ENCODE measurements at places on chromosomes 5 and 9.
A peak's percentile ranks its signal among the peaks of the same experiment; 100 is the strongest.

DNA sequence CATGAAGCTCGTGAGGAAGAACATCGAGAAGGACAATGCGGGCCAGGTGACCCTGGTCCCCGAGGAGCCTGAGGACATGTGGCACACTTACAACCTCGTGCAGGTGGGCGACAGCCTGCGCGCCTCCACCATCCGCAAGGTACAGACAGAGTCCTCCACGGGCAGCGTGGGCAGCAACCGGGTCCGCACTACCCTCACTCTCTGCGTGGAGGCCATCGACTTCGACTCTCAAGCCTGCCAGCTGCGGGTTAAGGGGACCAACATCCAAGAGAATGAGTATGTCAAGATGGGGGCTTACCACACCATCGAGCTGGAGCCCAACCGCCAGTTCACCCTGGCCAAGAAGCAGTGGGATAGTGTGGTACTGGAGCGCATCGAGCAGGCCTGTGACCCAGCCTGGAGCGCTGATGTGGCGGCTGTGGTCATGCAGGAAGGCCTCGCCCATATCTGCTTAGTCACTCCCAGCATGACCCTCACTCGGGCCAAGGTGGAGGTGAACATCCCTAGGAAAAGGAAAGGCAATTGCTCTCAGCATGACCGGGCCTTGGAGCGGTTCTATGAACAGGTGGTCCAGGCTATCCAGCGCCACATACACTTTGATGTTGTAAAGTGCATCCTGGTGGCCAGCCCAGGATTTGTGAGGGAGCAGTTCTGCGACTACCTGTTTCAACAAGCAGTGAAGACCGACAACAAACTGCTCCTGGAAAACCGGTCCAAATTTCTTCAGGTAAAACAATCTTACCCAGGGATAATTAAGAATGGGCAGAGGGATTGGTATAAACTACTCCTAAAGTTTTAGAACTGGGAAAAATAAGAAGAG lies 12.9 kb downstream of the ITGA1 start:
- peak; percentile 71 for DNase-seq

- no peak for DNase-seq
Measured at GRCh38 chr5:138945421-138946240, 70.5 kb upstream of the LRRTM2 start.

- no peak for DNase-seq
Measured at GRCh38 chr5:134939500-134939899, 28.2 kb upstream of the CATSPER3 start.

DNA sequence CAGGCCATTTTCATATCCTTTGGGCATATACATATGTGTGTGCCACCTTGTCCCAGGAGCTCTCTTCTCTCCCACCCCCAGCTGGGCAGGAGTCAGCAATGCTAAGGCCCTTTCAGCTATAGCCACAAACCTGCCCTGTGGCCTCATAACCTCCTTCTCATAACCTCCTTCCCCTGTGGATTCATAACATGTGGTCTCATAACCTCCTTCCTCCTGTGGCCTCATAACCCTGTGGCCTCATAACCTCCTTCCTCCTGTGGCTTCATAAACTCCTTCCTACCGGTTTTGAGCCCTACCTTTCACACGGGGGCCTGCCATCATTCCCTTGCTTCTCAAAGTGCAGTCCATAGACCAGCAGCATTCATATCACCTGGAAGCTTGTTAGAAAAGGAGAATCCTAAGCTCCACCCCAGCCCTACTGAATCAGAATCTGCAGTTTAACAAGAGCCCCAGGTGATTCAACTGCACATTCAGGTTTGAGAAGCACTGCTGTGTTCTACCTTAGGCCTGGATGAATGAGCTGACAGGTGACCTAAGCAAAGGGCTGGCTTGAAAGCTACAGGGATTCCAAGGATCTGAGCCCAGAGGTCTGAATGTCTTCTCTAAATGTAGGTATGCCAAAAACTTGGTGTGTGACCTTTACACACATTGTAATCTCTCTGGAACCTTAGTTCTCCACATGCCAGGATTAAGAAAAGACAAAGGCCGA lies 41.9 kb upstream of the PLPP6 start:
- no peak for DNase-seq
